Left hindlimb (tissue), 1 donor: ENCODE measurements at places on chromosomes 5 and 9.

GRCh38 chr5:150846654-150847333, 473 bp downstream of the IRGM start:
- DNase-seq, result peak; percentile 48

- DNase-seq, result no peak
Observed at GRCh38 chr5:59036274-59036961, 453.5 kb downstream of the RAB3C start.

DNA sequence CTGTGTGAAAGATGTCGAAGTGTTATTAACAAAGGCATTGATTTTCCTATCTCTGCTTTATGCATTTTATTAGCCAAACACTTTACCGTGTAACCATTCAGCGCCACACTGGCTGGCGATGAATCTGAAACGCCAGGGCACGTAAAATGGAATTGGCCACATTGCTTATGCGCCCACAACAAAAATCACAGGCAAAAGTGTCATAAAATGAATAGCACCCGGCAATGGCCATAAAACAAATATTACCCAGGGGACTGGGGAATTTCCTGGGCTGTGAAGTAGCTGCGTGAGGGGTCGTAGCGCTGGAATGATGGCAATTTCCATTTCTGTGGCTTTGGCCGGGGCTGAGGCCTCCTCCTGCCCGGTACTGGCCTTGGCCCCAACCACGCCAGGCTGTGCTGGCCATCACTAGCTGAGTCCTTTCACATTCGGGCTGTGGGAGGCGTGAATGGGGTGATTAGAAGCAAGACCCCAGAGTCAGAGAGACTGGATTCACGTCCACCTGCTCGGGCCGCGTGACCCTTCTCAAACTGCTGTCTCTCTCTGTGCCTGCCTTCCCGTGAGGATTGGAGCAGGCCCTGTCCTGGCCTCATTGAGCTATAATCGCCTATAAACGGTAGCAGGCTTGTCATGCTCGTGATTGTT, 254.5 kb downstream of the PBX3 start:
- no peak for DNase-seq

GRCh38 chr5:95784514-95785302, 37.8 kb downstream of the GLRX start:
- no peak for DNase-seq

DNA sequence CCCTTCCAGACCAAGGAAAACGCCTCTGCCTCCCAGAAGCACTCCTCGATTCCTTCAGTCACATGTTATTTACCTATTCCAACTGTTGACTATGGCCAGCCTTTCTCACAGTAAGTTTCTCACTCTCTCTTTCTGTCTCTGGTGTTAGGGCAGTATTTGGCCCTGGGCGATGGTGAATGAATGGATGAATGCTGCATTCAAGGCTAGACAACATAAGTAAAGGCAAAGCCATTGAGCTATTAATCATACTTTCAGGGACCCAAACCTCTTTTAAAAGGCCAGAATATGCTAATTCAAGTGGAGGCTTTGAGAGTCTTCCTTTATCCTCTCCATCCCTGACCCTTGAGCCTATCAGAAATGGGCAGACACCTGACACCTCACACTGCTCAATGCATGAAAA, 78.5 kb downstream of the SEC61B start:
- no peak for DNase-seq

- no peak for DNase-seq
Observed at GRCh38 chr5:38546691-38547146, 9.7 kb downstream of the LIFR start.

- DNase-seq, result no peak
Observed at GRCh38 chr9:68496356-68496755, 44.3 kb downstream of the TMEM252 start.

GRCh38 chr9:7844242-7844641, 44.7 kb upstream of the DMAC1 start:
- no peak for DNase-seq

- DNase-seq, result no peak
Observed at GRCh38 chr9:105928416-105928815, 234.1 kb downstream of the TMEM38B start.

- DNase-seq, result no peak
Observed at GRCh38 chr5:111256128-111256527, 31.9 kb downstream of the CAMK4 start.

- DNase-seq, result no peak
Observed at GRCh38 chr5:25286319-25286718, 641.5 kb upstream of the CDH10 start.

- DNase-seq, result no peak
Observed at GRCh38 chr5:146796911-146797310, 81.6 kb downstream of the PPP2R2B start.

- DNase-seq, result no peak
Observed at GRCh38 chr9:131312822-131313770, 23.6 kb downstream of the PLPP7 start.

DNA sequence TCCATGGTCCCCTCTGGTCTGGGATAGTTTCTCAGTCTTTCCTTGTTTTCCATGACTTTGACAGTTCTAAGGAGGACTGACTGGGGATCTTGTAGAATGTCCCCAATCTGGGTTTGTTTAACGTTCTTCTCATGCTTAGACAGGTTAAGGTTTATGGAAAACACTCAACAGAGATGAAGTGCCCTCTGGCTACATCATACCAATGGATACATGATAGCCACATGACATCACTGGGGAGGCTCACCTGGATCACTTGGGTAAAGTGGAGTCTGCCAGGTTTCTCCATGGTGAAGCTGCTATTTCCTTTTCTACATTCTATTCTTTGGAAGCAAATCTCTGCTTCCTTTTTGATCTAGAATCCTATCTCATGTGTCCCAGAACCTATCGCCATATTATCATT, 23.8 kb upstream of the ALDH1B1 start:
- DNase-seq, result no peak

GRCh38 chr9:112861638-112862555, 28.8 kb downstream of the SLC46A2 start:
- no peak for DNase-seq

- no peak for DNase-seq
Observed at GRCh38 chr9:121731919-121732318, 80.5 kb downstream of the DAB2IP start.

- no peak for DNase-seq
Observed at GRCh38 chr5:13143630-13144029, 800.9 kb downstream of the DNAH5 start.

DNA sequence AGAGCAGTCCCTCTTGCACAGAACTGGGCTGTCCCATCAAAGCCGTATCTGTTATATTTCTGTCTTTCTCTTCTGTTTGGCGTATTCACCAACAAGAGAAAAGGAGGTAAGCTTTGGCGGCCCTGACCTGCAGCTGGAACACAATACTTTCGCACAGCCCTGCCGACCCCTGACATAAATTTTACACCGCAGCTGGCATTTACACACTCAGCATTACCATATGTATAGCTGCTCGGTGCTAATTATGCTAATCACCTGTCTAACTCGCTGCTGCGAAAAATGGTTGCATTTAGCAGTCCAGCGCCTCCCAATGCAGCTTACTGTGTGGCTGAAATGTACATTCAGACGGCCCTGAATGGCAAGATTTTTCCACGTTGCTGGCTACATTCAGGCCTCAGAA, 20.8 kb downstream of the PTCH1 start:
- no peak for DNase-seq

DNA sequence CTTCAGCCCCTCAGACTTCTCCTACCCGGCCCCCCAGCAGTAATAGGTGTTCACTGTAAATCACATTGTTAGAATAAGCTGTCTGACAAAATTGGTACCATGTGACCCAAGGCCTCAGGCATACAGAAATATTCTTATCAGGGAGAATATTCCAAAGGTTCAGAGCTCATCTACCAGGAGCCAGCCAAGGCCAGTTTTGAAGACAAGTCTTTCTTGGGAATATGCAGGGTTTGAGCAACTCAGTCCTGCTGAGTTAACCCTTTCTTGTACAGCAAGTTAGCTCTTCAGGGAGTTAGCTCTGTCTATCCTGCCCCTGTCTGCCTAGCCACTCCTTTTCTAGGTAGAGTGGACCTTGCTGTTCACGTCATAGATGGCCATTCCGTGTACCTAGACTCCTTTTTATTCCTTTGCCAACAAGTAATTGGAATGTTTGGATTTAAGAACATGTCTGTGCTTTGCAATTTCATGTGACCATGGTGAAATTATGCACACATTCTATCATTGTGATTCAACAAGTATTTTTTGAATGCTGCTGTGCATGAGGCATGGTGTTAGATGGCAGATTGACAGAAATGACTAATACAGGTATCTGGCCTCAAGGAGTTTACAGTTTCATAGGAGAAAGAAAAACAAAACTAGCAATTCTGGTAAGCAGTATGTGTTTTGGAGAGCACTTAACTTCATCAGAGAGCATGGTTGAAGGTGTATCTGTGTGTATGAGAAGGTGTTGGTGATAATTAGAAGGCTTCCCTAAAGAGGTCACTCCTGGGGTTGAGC, 22.6 kb downstream of the TGFBR1 start:
- DNase-seq, result no peak

DNA sequence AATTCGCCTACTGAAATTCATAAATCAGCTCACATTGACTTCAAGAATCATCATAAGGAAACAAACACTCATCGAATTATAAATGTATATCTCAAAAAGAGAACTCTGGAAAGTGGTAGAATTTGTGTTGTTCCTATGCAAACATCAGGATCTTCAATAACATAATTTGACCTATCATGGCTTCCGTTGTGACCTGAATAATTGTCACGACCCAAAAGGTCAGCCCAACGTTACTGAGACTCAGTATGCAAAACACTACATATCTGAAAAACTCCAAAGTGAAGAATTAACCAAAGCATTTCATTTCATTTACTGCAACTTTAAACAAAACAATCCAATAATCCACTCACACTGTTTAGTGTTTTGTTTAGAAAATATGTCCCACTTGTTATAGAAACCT, 1.2 kb downstream of the RAPGEF6 start:
- DNase-seq, result no peak

GRCh38 chr5:57302164-57302563, 128.3 kb downstream of the GPBP1 start:
- DNase-seq, result no peak

GRCh38 chr9:6771722-6772121, 13.9 kb downstream of the KDM4C start:
- DNase-seq, result no peak

GRCh38 chr5:138459311-138459933, 5.9 kb upstream of the EGR1 start:
- DNase-seq, result peak; percentile 53

DNA sequence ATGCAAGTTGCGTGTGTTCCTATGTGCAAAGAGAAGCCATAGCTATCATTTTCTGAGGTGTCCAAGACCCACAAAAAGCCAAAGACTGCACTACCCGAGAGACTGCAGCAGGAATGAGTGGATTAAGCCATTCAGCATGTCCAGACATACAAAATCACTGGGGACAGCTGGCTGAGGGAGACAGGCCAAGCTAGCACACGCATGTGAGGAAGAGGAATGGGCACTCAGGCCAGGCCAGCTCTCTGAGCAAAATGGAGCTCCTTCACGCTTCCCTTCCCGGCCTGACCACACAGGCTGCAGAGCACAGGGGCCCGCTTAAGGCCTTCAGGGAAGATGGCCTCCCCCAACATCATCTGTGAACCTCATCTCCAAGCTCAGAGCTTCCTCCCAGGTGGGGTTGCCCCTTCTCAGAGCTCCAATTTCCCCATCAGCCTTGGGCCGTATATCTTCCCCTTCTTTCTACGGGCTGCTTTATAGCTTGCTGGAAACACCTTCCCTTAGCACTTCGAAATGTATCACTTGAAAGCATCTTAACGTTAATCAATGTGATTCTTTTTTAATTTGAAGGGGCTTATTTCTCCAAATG, 8.4 kb downstream of the DCANP1 start:
- peak; percentile 61 for DNase-seq

DNA sequence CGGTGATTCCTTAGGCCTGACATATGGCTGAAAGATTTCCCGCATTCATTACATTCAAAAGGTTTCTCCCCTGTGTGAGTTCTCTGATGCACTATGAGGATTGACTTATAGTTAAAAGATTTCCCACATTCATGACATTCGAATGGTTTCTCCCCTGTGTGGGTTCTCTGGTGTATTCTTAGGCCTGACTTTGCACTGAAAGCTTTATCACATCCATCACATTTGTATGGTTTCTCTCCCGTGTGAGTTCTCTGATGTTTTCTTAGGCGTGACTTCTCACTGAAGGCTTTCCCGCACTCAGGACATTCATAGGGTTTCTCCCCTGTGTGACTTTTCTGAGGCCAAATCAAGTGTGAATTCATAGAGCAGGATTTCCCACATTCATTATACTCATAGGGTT, 35.8 kb downstream of the ZNF782 start:
- no peak for DNase-seq

DNA sequence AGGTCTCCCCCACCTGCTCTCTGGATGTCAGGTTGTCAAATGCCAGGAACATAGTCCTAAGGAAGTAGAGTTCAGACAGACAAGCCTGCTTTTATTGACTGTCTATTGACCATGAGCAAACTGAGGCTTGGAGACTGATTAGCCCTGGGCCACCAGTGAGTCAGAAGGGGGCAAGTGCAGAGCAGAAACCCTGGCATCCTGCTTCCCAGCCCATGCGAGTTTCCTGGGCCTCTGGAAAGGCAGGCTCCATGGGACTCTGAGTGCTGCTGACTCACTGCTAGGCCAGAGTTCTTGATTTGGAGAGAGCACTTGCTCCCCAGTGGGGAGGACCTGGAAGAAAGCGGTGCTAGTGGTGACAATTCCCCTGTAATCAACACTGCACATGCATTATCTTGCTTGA, 2.8 kb upstream of the HBEGF start:
- DNase-seq, result no peak

- DNase-seq, result peak; percentile 35
Observed at GRCh38 chr9:14027116-14027800, 286.7 kb downstream of the NFIB start.

GRCh38 chr9:108672475-108673190, 183.2 kb downstream of the ACTL7B start:
- no peak for DNase-seq

DNA sequence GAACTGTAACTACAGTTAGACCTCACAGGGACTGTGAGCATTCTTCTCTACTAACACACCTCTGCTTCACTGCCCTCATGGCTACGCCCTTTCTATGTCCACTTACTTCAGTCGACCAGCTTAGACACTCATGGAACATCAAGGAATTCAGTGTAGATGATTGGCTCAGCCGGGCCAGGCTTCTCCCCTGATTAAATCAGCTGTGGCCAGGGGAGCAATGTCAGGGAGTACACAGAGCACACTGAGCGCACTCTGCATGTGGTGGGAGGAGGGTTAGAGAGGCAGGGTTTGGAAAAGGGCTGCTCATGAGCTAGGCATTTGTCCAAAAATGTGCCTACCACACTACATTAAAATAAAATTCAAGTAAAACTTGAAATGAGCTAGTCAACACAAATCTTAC, 400.5 kb downstream of the ARRDC3 start:
- peak; percentile 25 for DNase-seq

- no peak for DNase-seq
Observed at GRCh38 chr9:32264170-32264864, 120.1 kb upstream of the ACO1 start.

GRCh38 chr5:154095904-154096303, 57.1 kb downstream of the MFAP3 start:
- DNase-seq, result no peak

- DNase-seq, result no peak
Observed at GRCh38 chr5:58149746-58150145, 310.1 kb downstream of the PLK2 start.
